ENCODE measurements at places on chromosomes 2 and 18.

DNA sequence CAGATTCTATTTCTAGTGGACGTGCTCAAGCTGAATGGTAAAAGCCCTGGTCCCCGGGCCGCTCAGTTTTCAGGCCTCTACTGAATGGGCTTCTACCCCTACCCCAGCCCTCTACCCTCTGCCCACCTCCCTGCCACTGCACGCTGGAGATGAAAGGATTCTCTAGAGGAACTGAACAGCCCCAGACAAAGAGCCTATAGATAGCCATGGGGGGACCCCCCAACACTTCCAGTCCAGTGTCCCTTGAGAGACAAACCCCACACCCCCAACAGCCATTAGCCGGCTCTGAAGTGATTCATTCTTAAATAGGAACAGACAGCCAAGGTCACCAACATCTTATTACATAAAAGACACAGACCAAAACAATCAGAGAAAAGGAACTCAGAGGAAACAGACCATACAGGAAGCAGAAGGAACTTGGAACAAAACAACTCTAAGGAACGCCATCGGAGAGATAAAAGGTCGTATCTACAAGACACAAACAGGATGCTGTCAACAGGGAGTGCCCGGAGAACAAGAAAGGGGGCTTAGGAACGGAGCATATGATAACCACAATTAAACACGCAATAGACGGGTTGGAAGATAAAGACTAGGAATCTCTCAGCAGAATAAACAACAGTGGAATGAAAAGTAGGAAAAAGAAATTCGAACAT, 23.5 kb downstream of the TMEM37 start:
- DNase-seq, result no peak

GRCh38 chr2:42547014-42547413, 21.4 kb upstream of the MTA3 start:
- DNase-seq, result no peak

DNA sequence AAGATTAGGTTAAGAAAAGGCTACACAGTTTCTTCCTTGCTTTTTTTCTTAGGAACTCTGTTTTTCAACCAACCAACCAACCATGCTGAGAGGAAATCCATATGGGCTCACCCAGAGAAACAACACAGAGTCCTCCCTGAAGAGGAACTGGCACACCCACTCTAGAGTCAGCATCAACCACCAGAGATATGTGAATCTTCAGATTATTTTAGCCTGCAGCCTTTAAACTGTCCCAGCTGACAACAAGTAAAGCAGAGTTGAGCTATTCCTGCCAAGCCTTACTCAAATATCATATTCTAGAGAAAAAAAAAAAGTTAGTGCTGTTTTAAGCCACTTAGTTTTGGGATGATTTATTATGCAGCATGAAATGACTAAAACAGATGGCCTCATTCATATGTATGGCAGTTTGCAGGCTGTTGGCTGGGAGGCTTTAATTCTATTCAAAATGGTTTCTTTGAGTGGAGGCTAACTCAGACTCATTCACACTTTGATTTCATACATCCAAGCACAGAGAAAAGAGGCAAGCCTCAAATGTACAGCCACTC, 1637.7 kb upstream of the LRRTM1 start:
- no peak for DNase-seq

GRCh38 chr2:46050027-46050426, 247.2 kb upstream of the EPAS1 start:
- no peak for DNase-seq

DNA sequence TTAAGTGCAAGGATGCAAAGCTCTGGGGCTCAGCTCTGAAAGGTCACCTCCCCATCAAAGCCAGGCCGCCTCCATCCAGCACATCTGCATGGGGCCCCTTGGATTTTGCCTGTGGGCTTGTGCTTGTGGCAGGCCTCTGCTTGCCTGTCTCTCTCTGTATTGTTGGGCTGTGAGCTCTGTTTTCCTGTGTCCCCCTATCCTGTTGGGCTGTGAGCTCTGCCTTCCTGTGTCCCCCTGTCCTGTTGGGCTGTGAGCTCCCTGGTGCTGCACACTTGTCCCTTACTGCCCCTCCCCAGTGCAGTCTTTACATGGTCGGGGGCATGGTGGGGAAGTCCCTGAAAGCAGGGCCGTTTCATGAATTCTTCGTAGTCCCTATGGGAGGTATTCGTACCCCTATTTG, 49.2 kb upstream of the PDIA6 start:
- DNase-seq, result no peak

DNA sequence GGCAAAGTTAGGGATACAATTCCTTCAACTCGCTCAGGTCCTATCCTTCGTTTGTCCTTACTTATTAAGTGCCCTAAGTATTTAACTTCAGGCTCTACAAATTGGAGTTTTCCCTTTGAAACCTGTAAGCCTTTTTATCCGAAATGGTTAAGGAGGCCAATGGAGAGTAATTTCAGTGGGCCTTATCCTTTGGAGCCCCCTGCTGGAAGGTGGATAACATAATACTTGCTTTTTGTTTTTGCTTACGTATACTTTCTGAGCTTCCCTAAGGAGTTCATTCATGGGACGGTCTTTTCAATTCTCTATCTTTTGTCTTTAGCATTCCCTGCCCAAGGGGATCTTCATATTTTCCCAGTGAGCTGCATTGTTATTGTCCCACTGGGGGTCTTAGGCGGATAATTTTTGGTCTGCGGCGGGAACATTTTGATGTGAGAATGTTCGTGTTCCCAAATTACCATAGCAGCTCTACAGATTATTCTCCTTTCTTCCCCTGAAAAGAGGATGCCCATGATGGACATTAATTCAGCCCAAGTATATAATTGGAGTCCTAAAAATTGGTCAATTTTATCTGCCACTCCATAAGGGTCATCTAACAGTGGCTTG, 34.4 kb upstream of the TRAPPC8 start:
- DNase-seq, result peak; percentile 85

- DNase-seq, result no peak
Observed at GRCh38 chr2:85939131-85939530, 50.3 kb upstream of the ST3GAL5 start.

DNA sequence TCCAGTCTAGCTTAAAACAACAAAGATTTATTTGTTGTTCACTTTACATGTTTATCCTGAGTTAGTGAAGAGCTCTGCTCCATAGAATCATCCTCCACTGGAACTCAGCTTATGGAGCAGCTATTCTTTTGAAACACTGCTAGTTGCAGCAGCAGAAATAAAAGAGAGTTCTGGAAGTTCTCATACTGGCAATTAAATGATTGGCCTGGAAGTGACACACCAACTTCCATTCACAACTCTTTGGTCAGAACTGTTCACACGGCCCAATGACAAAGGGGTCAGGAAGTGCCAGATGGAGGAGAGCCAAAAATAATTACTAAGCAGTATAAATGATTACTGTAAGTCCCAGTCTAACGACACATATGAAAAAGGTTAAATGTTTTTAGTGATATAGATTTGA, 39.1 kb downstream of the FBXO11 start:
- DNase-seq, result no peak

GRCh38 chr2:53129851-53130250, 637.8 kb upstream of the CHAC2 start:
- DNase-seq, result no peak

DNA sequence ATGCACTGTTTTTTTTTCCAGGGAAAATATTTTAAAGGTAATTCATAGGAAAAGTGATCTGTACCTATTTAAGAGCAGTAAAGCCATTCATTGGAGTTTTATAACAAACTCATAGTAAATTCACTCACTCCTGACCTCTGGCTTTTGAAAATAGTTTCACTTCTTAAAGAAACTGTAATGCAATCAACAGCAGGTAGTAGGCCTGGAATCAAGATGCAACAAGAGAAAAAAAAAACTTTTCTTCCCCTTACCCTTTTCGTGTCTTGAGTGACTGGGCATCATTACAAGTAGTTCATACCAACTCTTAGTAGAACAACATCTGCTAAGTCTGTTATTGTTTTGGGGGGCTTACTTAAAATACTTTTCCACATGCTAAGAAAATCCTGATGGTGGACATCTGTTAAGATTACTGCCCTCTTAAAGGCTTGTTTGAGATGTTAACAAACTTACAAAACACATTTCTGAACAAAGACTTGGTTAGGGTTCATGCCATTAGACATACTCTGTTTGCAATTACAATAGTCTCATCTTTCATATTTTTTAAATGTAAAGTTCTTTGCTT, 164.1 kb upstream of the FOSL2 start:
- DNase-seq, result no peak

DNA sequence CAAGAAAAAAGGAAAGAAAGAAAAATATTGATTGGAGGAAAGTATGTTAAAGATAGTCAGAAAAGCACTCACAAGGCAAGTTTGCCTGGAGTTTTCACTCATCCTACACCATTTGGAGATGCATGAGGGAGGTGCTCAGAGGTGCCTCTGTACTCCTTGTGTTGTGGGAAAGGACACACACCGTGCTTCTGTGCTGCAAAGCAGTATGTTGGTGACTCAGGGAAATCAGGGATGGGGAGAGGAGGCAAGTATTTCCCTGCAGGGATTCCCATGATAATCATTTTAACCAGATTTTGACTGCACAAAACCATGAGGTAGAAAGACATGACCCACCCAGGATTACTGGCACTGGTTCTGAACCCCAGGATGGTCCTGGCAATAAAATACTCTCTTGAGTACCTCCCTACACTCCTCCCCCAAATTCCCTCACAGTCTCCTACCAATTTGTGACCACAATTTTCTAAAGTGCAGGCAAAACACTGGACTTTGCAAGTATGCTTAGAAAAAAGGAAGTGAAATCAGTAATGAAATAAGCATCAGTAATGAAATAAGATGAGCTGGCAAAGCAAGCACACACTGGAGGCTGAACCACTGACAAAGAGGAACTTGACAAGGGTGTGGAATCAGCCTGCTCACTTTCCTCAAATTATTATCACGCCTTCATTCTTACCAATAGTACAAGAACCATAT, 155.5 kb upstream of the ACVR2A start:
- no peak for DNase-seq

- no peak for DNase-seq
Observed at GRCh38 chr2:218401890-218402289, 2.2 kb downstream of the CTDSP1 start.

- no peak for DNase-seq
Observed at GRCh38 chr2:238973038-238973739, 125.3 kb downstream of the TWIST2 start.

DNA sequence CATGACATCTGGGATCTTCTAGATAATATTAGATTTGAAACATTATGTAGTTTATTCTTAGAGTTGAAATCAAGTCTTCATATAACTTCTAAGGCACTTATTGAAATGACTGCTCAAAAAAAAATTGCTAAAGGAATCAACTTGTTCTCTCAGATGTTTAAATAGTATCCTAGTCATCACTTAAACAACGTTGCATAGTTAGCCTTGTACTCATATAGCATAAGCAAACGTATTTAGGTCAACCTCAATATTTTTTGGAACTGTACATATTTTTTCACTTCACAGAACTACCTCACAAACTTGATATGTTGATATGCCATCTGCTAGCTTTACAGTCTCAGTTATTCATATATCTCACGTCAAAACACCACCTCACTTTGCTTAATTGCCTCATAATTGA, 47.1 kb upstream of the CREB1 start:
- no peak for DNase-seq

GRCh38 chr2:19426941-19427340, 68.5 kb upstream of the OSR1 start:
- no peak for DNase-seq

GRCh38 chr2:240166761-240167587, 26.5 kb upstream of the OTOS start:
- DNase-seq, result no peak

- no peak for DNase-seq
Observed at GRCh38 chr2:218320704-218321336, 28.5 kb upstream of the TMBIM1 start.

DNA sequence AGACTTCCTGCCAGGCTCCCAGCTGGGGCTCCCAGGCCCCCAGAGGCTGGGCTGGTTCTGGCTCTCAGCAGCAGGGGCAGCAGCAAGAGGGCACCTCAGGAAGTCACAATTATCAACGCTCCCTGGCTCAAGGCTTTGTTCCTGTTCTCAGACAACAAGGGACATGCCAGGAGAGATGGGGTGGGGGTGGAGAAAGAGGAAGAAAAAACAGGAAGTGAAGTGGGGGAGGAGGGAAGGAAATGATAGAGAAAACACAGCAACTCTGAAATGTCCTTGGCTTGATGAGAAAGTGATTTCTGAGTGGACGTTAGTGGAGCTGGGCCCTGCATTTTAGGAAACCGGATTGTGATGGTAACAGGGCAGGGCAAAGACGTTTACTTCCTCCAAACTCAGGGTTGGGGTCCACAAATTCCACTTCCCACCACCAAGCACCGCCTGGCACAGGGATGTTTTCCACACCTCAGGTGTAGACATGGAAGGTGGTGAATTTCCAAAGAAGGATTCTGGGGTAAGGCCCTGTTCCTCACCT, 40.4 kb downstream of the CYRIA start:
- DNase-seq, result no peak

DNA sequence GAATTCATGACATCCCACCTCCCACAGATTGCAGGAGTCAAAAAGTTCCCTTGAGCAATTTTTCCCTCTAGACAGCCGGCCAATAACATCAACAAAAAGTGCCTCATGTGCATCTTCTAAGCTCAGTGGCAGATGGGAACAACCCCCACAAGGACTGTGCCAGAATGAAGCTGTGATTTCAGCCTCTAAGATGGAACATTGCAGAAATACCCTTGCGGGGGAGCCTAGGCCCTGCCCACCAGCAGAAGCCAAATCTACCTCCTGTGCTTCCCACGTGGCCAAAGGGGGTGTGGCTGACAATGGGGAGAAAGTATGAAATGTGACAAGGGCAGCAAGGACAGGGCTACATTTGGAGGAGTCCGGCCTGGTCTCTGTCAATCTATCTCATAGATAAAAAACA, 482.3 kb downstream of the TGIF1 start:
- no peak for DNase-seq

DNA sequence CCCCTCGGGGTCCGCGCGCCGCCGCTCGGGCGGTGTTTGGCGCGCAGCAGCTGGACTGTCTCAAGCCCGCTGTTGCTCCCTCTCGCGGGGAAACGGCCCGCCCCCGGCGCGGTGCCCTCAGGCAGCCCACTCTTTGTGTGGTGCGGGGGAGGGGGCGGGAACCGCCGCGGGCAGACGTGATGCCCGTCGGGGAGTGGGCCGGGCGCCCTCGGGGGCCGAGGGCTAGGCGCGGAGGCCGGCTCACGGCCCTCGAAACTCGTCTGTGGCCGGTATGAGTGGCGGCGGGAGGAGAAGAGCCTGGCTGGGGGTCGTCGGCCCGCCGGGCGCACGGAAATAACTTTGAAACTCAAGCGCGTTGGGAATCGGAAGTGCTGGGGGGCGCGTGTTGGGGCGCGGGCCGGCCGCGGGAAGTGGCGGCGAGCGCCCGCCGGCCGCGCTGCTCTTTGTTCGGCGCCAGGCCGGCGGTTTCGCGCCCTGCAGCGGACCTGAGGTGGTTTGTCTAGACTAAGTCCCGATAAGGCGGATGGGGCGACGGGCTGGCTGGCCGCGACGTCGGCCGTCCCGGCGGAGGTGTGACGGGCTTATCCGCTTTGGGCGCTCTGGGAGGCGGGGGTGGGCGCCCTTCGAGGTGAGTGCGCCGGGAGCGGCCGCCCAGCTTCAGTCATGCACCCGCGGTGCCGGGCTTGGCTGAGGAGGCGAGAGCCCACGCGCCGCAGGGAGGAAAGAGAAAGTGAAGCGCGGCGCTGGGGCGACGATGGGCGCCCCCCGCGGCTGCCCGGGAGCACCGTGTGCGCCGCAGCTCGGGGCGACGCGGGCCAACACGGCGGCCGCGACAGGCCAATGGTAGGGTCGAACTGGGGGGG, 679 bp downstream of the PTMA start:
- peak; percentile 64 for DNase-seq

All from neural progenitor cell (in vitro differentiated cells).